ENCODE measurements at places on chromosomes 1 and 21.

- DNase-seq = no peak
Measured at GRCh38 chr1:210291786-210292230, 36.9 kb upstream of the HHAT start.

- no peak for DNase-seq
Measured at GRCh38 chr1:83641796-83642443, 357.0 kb downstream of the TTLL7 start.

DNA sequence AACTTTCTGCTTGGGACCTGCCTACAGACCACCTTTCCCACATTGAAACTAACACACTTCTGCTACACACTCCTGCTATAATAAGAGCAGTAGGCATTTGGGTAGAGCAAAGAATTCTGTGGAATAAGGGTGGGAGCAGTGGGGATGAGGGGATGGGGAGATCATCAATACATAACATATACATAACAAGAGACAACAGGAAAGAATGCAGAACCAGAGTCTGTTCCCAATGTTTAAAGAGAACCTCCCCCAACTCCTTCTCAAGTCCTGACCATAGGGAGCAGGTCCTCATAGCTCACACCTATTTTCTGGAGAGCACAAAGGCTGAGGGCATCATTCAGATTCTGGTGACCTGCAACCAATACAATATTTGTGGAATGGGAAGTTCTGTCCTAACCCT, 121.6 kb upstream of the BARHL2 start:
- no peak for DNase-seq

DNA sequence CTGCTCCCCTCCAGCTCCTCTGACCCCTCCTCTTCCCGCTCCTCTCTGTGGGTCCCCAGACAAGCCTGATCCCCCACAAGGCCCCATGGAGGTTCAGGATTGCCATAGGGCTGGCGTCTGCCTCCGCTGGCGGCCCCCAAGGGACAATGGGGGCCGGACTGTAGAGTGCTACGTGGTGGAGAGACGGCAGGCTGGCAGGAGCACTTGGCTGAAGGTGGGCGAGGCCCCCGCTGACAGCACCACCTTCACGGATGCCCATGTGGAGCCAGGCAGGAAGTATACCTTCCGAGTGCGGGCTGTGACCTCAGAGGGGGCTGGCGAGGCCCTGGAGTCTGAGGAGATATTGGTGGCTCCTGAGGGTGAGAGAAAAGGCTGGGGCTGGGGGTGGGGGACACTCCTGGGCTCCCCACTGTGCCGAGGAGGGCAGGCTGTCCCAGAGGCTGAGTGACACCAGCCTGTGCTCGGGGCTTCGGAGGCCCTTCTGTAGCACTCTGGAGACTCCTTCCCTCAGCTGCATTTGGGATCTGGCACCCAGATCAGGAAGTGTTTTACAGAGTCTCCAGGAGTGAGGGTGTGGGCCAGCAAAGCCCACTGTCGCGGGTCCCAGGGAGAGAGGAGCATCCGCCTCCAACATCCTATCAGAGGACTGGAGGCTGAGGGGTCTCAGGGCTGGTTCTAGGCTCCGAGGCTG, 25.9 kb downstream of the IGFN1 start:
- no peak for DNase-seq

DNA sequence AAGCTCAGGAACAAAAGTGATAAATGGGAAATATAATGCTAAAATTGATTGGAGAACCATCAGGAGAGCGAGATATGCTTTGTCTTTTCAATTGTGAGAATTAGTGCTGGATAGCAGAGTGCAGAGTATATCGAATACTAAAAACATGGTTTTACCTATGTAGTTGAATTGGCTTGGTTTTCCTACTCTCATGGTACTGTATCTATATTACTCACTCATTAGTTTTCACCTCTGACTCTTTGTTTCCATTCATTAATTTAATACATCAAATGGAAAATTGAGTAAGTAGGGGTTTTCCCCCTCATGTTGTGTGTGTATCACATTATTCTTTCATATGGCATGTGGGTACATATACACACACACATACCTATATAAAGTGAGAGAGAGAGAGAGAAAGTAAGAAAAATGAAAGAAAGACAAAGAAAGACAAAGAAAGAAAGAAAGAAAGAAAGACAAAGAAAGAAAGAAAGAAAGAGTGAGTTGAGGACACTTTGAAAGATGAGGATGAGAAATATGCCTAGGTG, 1574.5 kb downstream of the MRPL39 start:
- no peak for DNase-seq

DNA sequence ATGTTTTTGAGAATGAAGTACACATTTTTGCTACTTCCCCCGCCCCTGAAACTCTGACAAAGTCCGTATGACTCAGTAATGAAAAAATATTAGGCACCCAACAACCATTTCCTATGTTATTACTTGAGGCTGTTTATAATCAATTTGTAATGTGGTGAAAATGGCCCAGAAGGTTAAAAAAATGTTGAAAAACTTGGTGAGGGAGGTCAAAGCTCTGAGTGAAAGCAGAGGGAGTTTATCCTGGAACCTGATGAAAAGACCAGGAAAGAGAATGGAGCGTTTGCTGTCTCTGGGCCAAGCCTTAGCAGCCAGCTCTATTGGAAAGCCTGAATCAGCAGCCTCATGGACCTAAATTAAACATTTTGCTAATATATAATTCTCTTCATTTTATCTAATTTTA, 367.7 kb upstream of the NEGR1 start:
- no peak for DNase-seq

DNA sequence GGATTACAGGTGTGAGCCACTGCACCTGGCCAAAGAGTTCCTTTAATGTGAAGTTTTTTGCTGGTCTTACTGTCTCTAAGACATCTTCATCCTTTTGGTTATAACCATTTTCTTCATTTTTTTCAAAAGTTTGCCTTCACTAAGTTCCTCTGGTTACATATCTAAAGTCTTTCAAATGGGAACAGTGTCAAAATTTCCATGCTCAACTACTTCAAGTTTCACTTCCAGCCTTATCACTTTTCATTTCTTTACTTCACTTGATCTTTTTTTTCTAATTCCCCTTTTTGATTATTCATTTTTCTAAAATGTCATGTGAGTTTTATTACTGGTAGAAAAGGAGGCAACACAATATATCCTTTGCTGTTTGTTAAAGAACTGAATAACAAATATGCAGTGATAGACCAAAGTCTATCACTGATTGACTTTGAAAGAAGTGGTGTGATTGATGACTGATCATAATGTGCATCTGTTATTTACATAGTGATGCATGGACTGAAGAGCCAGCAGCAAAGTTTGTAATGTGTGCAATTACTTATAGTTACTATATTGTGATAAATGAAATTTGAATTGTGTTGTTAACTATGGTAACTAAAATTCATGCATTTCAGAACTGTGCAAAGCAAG, 16.0 kb upstream of the ZFYVE9 start:
- no peak for DNase-seq

GRCh38 chr1:205493241-205494085, 11.0 kb upstream of the CDK18 start:
- DNase-seq = no peak

DNA sequence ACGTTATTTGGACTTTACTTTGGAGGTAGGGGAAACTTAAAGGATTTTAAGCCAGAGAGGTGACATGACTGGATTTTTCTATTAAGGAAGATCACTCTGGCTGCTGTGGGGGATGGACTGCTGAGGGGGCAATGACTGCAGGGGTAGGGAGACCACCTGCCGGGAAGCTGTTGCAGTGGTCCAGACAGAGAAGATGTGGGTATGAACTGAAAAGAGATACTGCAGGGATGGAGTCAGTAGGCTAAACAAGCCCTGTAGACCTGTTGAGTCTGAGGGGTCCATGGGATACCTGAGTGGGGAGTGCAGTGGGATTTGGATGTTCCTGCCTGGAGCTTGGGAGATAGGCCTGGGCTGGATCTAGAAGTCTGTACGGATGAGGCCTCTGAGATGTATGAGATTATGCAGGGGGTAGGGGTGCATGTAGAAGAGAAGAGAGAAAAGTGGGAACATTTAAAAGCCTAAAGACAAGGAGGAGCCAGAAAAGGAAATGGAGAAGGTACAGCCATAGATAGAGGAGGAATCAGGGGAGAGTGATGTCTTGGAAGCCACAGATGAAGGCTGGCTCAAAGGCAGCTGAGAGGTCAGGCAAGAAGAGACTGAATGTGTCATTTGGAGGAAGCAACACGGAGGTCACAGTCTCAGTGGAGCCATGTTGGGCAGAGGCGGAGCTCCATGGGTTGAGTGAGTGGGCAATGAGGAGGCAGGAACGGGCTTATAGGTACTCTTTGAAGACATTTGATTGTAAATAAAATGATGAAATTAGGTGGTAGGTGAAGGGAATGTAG, 25.9 kb upstream of the KCNA2 start:
- DNase-seq = no peak

DNA sequence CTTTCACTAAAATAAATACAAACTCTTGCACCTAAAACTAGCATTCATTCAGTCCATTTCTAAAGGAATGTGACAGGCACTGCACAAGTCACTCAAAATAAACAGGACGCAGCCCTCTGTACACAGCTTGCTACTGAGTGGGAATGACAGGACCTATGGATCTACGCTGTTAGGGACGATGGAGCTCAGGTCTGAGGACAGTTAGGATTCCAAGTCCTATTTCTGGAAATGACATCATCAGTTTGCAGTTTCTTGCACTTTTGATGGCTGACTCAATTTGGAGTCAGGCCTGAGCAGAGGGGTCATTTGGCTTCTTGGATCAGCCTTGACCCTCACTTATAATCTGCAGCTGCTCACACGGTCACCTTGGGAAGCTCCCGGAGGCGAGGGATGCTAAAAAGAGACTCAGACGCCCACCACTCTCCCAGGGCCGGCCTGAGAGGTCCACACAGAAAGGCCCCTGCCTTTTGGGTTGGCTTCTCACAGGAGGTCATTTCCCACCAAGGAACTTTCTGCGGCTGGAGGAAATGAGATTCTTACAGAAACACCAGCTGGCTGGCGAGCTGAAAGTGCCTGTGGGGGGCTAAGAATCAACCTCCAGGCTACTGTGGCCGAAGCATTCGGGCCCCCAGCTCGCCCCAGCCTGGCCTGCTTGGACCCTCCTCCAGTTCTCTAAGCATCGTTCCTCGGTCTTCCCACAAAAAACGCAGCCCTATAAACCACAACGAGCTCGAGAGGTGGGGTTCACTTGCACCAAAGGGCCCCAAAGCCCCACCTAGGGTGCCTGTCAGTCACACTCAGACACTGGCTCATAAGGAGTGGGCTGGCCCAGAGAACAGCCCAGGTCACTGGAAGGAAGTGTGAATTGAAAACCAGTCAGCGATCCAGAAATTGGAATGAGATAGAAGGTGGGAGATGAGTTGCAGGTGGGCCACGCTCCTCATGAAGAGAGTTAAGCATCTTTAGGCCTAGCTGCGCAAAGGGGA, 8.9 kb upstream of the PDE9A start:
- DNase-seq = no peak

GRCh38 chr1:153343040-153343681, 5.5 kb downstream of the PGLYRP4 start:
- DNase-seq = no peak

GRCh38 chr1:961132-961669, 817 bp downstream of the KLHL17 start:
- no peak for DNase-seq

- no peak for DNase-seq
Measured at GRCh38 chr1:23401313-23401712, 23.2 kb downstream of the TCEA3 start.

DNA sequence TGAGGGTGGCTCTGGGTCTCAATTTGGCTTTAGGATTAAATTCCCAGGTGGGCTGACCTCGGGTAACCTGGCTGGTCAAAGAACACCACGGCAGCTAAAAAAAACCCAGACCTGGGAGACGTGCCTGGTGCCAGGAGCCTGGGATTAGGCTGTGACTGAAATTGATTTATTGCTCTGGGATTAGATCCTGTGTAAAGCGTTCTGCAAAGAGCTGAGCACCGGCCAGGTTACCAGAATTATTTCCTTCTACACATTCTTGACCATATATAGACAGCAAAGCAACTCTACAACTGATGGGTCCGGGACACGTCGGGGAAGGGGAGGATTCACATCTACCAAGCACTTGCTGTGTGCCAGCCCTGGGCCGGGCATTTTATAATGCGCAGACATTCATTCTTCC, 45.2 kb downstream of the TMCO4 start:
- DNase-seq = no peak

DNA sequence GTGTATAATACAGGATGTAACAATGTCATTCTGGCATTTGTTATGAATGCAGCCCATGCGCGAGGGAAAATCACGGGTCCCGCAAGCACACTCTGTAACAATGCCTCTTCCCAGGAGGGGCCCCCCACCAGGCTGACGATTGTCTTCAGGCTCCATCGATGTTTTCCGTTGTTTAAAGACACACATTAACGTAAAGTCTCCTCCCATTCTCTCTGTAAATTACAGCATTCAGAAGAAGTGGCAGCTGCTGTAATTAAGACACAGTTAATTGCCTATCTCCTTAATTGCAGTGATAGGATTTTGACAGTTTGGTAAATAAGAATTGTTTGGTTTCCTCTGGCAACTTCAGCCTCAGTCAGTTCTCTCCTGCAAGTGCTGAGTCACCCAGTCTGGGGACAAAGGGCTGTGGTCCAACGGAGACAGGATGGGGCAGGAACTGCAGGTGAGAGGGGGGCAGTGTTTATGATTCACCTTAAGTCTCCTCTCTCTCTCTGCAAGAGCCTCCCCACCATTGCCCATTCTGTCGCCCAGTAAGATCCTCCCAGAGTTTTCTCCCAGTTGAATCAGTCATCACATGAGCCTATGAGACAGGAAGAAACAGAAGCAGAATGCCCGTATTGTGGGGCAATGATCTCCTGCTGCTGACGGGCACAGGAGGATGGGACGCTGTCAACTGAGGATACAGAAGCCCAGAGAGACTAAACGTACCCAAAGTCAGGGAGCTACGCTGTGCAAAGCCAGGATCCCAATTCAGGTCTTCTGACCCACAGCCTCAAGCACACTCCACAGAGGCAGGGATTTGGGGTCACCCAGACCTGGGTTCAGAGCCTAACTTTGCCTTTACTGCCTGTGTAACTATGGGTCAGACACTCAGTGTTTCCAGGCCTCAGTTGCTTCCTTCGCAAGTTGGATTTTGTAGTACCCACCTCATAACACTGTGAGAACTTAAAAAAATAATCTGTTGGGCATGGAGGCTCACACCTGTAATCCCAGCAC, 110.0 kb downstream of the ADSS2 start:
- DNase-seq = peak; percentile 50
